ENCODE measurements at places on chromosomes 1 and 21.

DNA sequence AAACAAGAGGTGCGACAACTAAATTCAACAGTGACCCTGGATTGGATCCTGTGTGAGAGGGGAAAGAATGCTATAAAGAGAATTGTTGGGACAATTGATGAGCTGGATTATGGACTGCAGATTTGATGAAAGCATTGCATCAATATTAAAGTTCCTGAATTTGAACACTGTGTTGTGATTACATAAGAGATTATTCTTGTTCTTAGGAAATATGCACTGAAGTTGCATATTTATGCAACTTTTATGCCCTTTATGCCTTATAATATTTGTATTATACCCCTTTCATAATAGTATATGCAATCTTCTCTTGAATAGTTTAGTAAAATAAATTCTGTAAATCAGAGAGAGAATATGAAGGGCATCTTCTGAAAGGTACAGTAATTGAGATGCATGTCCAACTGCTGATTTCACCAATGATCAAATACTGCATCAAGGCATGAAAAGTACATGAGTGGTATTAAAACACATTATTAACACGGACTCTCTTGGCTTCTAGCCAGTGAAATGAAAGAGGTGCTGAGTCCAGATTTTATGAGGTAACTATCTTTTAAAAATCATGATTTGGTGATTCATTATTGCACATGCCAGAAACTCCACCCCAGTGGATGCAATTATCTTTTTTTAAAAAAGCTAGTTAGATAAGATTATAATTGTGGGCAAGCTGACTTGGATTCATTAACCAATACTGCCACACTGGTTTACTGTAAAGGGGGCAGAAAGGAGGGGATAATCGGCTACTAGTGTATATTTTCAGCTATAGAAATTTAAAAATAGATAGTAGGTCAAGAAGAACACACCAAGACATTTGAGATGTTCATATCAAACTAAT is 19.9 kb upstream of the LPAR3 start:
- DNase-seq: no peak

DNA sequence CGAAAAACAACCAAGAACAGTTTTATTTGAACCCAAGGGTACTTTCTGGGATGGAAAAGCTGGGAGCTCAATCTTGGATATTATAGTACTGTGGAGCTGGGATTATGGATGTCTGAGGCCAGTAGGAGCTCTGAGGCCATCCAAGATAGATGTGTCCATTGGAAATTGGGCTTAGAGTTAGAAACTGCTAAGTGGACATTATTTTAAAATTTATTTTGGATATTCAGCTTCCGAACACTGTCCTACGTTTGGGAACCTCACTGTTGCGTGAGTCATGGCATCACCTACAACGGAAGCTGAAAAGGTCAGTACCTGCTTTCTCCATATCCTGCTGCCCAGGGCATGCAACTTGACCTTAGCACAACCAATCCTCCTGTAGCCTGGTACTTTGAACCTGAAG is 61.0 kb downstream of the RYR2 start:
- DNase-seq: no peak

- DNase-seq: peak; percentile 72
Measured at GRCh38 chr1:6464514-6464836, 1.5 kb downstream of the TNFRSF25 start.

DNA sequence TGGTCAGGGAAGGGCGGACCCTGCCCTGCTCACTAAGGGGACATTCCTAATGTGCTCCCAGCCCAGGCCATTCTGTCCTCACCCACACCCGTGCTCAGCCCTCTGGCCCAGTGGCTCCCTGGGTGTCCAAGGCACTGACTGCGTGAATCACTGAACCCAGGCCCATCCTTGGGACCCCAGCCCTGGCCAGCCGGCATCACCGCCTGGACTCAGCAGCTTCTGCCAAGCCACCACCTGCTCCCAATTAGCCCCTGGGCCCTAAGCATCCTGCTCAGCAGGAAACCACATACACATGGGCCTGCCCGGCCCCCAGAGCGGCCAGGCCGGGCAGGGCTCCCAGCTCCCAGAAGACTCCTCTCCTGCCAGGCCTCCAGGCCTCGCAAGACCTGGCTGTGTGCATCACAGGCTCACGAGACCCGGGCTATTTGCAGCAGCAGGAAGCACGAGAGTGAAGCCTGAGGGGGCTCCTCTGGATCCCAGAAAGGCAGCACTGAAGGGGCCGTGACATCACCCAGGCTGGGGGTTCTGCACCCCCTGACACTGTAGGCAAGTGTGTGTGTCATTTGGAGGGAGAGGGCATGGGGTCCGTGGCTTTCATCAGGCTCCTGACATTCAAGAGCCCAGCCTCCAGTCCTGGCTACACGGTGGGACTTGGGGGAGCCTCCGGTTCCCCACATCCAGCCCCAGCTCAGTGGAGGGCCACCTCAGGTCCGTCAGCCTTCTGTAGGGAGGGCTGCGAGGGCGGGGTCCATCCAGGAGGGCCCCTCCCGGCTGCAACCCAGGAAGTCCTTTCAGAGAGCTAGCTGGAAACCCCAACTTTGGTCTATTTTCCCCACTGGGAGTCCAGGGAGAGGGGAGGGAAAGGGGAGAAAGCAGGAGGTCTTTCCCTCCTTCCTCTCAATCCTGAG is 1.6 kb downstream of the MFAP2 start:
- no peak for DNase-seq

GRCh38 chr1:162169031-162169790 is 99.7 kb downstream of the NOS1AP start:
- no peak for DNase-seq

GRCh38 chr21:41917531-41917930 is 36.3 kb downstream of the C2CD2 start:
- DNase-seq: no peak

DNA sequence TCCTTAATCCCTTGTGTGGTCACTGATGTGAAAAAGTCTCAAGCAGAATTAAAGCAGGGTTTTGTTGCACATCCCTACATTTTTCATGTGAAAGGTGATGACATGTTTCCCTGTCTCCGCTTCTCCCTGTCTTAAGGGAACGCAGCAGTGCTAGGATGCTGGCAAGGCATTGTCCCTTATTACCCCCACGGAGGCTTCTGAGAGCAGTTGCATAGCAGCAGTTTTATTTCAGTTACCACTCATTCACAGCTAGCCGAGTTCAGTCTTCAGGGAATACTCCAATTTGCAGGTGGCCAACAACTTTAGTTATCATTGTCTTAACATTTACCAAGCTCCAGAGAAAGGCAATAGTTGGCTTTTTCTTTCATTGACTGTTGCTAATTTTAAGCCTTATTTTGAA is 89.1 kb downstream of the CLEC20A start:
- DNase-seq: no peak

DNA sequence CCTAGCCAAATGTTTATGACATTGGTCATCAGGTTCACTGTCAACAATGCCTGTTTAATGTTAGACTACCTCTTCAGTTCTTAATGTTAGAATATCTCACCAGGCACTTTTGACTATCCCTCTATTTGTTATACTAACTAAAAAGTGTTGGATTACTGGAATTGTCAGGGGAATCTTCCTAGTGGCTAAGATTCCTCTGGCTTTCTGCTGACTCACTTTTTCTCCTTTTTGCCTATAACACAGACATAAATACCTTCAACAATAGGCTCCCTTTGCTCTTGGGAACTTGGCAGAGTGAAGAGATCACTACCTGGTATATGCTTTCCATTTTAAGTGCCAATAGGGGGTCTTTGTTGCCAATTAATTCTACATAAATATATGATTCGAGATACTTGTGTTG is 68.5 kb downstream of the TMEM200B start:
- DNase-seq: no peak

- DNase-seq: no peak
Measured at GRCh38 chr1:3056641-3057040, 12.4 kb upstream of the PRDM16 start.

- DNase-seq: peak; percentile 67
Measured at GRCh38 chr1:116808848-116809508, 54.7 kb downstream of the CD2 start.

DNA sequence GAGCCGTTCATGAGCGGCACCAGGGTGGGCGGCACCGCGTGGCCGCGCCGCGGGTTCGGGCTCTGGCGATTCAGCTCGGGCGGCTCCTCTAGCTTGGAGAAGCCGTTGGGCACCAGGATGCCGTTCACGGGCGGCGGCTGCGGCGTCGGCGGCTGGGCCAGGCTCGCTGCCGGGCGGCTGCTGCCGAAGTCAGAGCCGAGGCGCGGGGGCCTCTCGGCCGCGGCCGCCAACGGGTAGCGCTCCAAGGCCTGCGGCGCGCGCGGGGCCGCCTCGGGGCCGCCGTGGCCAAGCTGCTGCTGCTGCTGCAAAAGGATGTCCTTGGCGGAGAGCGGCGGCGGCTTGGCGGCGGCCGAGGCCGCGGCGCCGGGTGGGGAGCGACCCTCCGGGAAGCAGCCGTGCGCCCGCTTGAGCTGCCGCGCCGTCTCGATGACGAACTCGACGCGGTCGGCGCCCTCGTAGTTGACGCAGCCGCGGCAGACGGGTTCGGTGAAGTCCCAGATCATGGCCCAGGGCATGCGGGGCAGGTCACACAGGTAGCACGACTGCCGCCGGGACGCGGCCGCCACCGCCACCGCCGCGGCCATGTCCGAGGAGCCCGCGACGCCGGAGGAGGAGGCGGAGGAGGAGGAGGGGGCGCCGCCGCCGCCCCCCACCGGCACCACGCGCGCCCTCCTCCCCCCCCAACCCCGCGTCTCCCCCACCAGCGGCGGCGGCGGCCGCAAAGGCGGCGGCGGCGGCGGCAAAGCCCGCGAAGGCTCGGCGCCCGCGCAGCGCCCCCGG is 877 bp downstream of the IRF2BP2 start:
- DNase-seq: peak; percentile 77

DNA sequence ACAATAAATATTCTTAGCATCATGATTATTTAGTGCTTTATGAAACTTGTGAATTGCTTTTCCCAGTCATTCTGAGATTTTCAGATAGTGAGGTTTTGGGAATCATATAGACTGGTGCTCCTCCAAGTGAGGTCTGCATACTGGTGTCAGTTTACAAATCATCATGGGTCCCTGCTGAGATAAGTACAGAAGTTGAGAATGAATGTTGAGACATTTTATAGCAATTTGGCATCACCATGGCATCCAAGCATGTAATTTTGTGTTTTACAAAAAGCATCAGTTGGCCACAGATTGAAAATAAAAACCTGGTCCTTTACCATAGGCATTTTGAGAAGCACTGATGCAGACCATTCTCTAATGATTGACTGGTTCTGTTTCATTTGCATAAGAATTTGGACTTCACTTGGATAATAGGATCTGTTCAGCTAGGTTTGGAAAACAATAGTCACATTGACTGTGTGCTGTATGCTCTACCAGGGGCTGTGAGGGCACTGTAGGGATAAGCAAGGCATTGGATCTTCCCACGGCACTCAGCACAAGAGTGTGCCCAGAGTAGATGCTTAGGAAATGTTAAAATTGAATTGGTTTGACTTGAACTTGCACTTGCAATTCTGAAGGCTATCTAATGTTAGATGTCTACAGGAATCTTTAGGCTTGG is 79.0 kb upstream of the JUN start:
- no peak for DNase-seq

- no peak for DNase-seq
Measured at GRCh38 chr1:210949039-210949438, 184.9 kb downstream of the KCNH1 start.

DNA sequence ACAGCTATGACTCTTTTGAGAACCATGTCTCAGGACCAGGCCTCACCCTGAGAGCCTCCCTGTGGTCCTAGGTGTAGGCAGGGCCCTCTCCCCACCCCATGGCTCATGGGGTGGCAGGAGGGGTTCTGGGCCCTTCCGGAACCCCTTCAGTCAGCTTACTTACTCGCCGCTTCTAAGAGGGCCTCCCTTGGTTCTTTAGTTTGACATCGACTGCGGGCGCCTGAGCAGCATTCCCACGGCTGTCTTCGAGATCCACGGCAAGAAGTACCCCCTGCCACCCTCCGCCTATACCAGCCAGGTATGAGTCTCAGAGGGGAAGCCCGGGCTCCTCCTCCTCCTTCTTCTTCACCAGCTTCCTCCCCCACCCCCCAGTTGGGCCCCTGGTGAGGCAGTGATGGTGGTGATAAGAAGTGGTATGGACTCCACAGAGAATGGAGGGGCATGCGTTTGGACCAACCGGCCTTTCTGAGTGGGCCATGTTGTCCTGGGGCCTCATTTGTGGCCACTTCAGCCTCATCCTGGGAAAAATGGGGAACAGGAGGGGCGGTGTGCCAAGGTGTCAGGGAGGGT is 28.9 kb downstream of the KCNA10 start:
- DNase-seq: no peak

- DNase-seq: no peak
Measured at GRCh38 chr1:218369688-218370511, 24.8 kb downstream of the TGFB2 start.

GRCh38 chr1:110785055-110785454 is 87.9 kb upstream of the CD53 start:
- no peak for DNase-seq

DNA sequence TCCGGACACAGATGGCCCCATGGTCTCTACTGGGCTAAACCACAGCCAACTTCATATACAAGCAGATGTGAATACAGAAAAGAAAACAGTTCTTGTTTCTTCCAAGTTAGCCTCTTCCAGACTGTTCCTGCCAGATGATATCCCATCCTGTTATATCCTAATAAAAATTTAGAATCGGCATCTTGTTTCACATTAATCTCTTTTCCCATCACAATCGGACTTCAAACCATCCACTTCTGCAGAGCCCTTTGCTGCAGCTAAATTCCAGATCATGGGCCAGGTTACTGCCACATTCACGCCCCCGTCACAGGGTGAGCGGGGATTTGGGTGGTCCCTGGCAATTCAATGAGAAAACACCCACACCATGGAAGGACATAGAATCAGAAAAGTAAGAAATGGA is 57.2 kb downstream of the NPHP4 start:
- no peak for DNase-seq

DNA sequence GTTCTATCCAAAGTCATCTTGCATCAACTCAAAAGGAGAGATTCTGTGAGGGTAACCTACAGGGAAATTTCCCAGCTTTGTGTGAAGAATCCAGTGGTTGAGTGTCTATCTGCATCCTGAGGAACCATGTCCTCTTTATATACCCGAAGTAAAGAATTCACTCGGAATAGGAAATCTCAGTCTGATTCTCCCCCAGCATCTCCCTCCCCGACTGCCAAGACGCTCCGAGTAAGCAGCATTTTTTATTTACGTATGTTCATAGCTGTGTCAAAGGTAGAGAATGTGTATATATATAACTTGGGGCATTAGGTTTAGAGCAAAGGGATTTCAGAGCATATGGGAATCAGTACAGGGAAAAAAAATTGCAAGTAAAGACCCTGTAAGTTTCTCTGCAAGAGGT is 170.2 kb downstream of the SYT2 start:
- no peak for DNase-seq

- no peak for DNase-seq
Measured at GRCh38 chr1:152386940-152387339, 27.1 kb downstream of the CRNN start.

- DNase-seq: no peak
Measured at GRCh38 chr1:11622398-11622797, 31.8 kb downstream of the FBXO2 start.

DNA sequence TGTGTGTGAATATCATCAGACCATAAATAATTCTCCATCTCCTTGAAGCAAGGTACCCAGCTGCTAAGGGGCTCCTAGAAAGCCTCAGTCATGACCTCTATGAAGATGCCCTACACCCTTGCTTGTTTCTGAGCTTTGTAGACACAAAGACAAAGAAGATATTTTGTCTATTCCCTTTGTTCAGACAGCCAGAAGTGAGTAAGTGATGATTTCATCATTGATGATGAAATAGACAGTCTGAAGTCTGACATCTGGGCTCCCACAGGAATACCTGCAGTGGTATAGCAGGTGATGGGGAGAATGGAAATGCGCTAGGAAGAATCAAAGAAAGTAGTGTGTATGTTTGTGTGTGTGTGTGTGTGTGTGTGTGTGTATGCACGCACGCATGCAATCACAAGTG is 82.2 kb upstream of the DPT start:
- no peak for DNase-seq
